CD4-positive, CD25-positive, alpha-beta regulatory T cell (primary cell): ENCODE measurements at places on chromosomes 16 and 17.

GRCh38 chr17:9221147-9221921 is 200.0 kb downstream of the NTN1 start:
- no peaks in the 10 kb centered on the region for H3K27me3 ChIP-seq
- peaks cover 5% of the 10 kb centered on the region for H3K4me1 ChIP-seq
- H3K27ac ChIP-seq, result no peak overlapping the region
- H3K4me3 ChIP-seq, result no peak overlapping the region
- no peak for DNase-seq
- no peaks in the 10 kb centered on the region for H3K36me3 ChIP-seq

DNA sequence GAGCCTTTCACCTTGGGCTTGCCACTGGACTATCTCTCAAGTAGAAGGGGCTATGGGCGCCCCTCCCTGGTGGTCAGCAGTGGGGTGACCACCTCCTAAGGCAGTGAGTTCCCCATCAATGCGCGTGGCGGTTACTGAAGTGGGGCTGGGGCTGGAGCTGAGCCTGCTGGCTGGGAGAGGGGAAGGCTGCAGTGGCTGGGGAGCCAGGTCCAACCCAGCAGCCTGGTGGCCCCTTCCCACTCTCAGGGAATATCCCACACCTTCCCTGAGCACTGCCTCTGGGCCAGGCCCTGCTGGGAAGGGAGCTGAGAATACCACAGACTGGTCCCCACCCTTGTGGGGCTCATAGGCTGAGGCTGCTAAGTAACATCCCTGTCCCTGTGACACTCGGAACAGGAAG is 19.8 kb upstream of the MPRIP start:
- H3K27ac ChIP-seq, result no peak overlapping the region
- H3K36me3 ChIP-seq, result no peaks in the 10 kb centered on the region
- peaks cover 8% of the 10 kb centered on the region for H3K4me1 ChIP-seq
- DNase-seq, result no peak

GRCh38 chr17:81194941-81195901 is 27.5 kb downstream of the CEP131 start:
- H3K4me1 ChIP-seq, result no peaks in the 10 kb centered on the region
- no peak for DNase-seq
- H3K36me3 ChIP-seq, result no peaks in the 10 kb centered on the region

DNA sequence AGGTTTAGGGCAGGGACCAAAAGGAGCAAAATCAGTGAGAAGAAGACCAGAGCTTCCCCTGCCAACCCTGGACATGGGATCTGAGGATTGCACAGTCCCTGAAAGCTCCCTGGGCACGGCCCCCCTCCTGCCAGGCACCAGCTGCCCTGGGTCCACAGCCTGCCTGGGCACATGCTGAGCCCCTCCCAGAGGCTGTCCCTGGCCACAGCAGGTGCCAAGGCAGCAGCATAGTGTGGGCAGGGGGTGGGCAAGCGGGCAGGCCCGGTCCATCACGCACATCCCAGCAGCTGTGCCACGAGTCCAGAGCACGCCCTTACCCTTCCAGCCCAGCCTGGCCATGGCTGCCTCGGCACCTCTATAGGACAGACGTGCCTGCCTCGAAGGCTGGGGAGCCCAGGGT is 12.7 kb downstream of the SCN4A start:
- no peak for DNase-seq
- H3K27me3 ChIP-seq, result no peaks in the 10 kb centered on the region
- H3K36me3 ChIP-seq, result no peaks in the 10 kb centered on the region
- H3K4me3 ChIP-seq, result no peak overlapping the region

GRCh38 chr16:2468233-2468724 is 2.8 kb upstream of the NTN3 start:
- peaks cover 12% of the 10 kb centered on the region for H3K27me3 ChIP-seq
- no peak overlapping the region for H3K27ac ChIP-seq
- no peak overlapping the region for H3K4me3 ChIP-seq
- no peaks in the 10 kb centered on the region for H3K36me3 ChIP-seq

DNA sequence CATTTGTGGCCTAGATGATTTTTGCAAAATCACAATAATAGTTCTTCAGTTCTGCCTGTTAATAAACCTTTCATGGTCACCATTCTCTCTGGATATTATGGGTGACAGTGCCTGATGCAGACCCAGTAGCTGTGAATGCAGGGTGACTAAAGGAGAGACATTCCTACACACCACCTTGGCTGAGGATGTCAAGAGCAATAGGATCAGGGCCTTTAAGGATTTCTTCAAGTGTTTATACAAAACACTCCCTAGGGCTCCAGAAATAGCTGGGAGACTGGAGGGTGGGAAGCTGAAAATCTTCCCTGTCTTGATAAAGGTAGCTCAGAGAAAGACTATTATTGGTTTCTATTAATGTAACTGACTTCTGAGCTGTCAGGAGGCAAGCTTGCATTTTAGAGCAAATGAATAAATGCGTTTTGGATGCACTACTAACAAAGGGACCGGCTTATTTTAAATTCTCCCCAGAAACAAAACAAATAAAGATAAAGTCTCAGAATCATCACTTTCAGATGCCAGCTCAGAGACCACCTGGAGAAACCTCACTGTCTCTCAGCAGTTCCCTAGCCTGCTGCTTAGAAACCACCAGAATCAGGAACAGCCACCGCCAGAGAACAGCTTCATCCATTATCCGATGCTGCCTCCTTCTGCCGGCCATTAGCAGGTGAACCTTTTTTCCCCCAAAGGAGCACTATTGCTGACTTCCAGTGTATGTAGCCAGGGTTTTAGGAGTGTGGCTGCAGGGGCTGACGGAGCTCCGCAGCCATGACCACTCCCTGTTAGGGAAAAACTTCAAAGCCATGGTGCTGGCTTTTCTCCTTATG is 171.4 kb upstream of the DYNLRB2 start:
- no peak for DNase-seq
- peaks cover 3% of the 10 kb centered on the region for H3K27me3 ChIP-seq
- H3K36me3 ChIP-seq, result no peaks in the 10 kb centered on the region
- no peak overlapping the region for H3K4me3 ChIP-seq
- H3K4me1 ChIP-seq, result no peaks in the 10 kb centered on the region

- H3K27me3 ChIP-seq, result no peaks in the 10 kb centered on the region
- peak; percentile 89 for DNase-seq
- peaks cover 56% of the 10 kb centered on the region for H3K4me1 ChIP-seq
- peak overlapping the region; percentile 98 for H3K27ac ChIP-seq
- no peaks in the 10 kb centered on the region for H3K36me3 ChIP-seq
- peak overlapping the region; percentile 92 for H3K4me3 ChIP-seq
Measured at GRCh38 chr16:15961060-15961511, 11.7 kb downstream of the ABCC1 start.
